ENCODE measurements at places on chromosomes 3 and 15. TPM values are rescaled to one million over a fixed set of nuclear protein-coding genes. Genes with fewer than 3 reads are reported as not detected.

DNA sequence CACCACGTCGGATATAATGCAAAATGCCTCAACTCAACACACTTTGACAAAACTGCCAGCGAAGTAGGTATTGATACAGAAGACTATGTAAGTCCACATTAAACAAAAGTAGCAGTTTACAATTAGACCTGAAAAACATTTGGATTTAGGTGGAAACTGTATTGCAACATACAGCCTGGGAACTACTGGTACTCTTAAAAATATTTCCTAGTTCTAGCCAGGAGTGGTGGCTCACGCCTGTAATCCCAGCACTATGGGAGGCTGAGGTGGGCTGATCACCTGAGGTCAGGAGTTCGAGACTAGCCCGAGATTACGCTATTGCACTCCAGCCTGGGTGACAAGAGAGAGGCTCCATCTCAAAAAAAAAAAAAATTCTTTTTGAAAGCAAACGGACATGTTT is 246.2 kb downstream of the ZBTB20 start:
- DNase-seq = no peak

- no peak for DNase-seq
Measured at GRCh38 chr15:99169769-99170311, 65.0 kb downstream of the SYNM start.

The GOLGA6D gene
- total RNA-seq = not detected

DNA sequence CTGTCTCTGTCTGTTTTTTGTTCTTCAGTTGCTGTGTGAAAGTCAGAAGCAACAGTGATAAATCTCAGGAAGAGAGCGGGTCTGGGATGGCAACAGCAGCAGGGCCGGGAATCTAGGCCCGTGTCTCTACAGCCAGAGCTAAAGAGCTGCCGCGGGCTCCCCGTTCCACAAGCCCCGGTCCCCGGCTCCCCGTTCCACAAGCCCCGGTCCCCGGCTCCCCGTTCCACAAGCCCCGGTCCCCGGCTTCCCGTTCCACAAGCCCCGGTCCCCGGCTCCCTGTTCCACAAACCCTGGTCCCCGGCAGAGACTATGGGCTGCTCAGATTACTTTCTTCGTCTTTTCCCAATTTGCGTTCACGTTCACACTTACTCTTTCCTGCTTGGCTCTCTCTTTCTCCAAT is 19.5 kb downstream of the RCCD1 start:
- no peak for DNase-seq

DNA sequence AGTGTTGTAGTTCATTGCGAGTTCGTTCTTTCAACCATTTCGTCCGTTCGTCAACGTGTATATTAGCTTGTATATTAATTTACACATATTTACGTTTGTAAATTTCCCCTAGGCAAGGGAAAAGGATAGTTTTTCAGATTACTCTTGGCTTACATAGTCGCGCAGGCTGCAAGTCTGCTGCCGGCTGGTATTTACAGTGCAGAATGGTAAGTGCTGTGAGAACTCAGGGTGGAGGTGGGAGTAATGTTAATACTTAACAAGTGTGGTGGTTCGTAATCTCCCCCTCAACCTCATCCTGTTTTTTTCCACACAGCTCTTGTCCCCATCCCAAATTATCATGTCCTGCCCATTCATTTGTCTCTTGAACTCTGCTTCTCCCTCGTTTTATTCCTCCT is 766 bp downstream of the FAM98B start:
- no peak for DNase-seq

DNA sequence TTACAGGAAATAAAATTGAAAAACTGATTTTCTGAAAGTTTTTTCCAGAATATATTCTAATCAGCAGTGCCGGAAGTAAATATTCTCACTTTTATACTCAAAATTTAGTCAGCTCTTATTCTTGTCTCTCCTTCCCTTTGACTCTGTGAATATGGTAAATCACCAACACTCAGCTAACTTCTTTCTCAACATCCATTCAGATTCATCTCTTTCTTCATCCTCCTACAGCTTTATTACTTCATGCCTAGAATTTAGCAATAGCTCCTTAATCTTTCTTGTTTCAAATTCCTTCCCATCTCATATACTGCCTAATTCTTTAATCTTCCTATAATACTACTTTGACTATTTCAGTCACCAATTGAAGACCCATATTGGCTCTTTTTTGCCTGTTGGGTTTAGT is 67.9 kb downstream of the FGF7 start:
- DNase-seq = no peak

DNA sequence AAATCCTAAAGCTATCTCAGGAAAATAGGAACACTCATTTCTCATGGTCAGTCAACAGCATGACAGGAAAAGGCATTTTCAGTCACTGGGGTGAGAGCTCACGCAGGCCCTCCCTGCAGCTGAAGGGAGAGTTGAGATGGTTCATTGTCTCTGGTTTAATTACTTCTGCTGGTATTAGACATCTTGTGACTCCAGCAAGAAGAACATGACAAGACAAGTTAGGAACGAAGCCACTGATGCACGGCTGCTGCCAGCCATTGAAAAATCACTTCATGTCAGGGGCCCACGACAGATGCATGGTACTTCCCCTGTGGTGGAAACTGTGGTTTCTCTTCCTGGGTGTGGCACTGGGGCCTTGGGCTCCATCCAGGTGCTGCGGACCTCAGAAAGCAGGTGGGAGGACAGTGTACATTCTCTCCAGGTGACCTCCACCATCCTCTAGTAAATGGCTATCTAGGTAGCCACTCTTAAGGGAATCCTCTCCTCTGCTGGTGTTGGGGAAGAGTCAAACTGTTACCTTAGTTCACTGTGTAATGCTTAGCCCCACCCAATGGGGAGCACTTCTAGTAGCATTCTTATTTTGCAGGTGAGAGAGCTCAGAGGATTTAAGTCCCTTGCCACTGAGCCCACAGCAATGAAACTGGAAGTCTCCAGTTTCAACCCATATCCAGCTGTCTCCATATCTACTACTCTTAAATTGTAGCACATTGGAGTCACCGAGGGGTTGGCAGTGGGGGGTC is 274.2 kb downstream of the LRTM1 start:
- no peak for DNase-seq

DNA sequence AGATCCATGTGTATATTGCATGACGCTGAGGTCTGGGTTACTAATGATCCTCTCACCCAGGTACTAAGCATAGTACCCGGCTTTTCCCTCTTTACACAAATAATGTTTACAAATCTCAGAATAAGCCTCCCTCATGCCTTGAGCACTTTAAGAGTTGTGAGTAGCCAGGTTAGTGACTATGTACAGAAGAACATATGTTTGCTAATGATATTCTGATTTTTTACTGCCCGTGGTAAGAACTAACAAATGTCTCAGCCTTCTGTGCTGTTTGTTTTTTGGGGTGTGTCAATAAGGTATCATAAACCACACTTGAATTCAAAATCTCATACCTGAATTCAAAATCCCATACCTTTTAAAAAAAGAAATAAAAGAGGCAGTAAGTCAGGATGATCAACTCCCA is 59.5 kb downstream of the ABCC5 start:
- DNase-seq = no peak

DNA sequence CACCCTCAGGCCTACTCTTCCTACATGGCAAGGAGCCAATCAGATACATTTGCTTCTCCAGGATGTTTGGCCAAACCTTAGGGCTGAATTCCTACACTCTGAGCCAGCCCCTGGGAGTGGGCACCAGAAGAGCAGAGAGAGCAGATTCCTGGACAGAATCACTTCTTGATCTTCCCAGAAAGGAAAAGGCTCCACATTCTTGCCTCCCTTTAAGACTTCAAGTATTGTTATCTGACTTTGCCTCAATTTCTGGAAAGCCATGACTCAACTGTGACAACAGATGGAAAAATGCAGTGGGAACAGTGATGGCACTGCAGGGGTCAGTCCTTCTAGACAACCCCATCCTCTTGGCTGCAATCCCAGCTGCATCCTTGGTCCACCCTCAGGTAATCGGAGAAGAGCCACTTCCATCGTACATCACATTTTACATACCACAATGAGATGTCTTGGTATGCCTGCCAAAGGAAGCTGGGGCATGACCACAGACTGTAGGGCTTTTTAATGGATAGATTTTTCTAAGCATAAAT is 21.0 kb downstream of the SLCO2A1 start:
- no peak for DNase-seq

The CAMK2N2 gene
- total RNA-seq = not detected

The PPM1L gene
- total RNA-seq = 31.5 TPM

- no peak for DNase-seq
Measured at GRCh38 chr15:66599536-66600239, 33.9 kb upstream of the LCTL start.

The LRRC2 gene
- 2.9 TPM for total RNA-seq

GRCh38 chr3:161475905-161476304 is 20.7 kb upstream of the OTOL1 start:
- no peak for DNase-seq

GRCh38 chr3:71219744-71220638 is 363.5 kb downstream of the FOXP1 start:
- no peak for DNase-seq

The DOCK3 gene
- 2.3 TPM for total RNA-seq

The DAZL gene
- not detected for total RNA-seq

The NR2E3 gene
- not detected for total RNA-seq

The ERICH6 gene
- 0.68 TPM for total RNA-seq

DNA sequence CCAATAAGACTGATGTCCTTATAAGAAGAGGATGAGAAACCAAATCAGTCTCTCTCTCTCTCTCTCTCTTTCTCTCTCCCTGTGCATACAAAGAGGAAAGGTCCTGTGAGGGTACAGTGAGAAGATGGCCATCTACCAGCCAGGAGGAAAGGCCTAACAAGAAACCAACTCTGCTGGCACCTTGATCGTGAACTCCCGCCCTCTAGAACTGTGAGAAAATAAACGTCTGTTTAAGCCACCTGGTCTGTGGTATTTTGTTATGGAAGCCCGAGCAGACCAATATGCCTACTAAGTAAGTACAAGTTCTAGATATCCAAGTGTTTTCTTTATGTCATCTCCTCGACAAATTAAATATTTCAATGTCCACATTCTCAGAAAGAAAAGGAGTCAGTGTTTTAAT is 44.9 kb upstream of the TMC3 start:
- DNase-seq = no peak

- DNase-seq = peak; percentile 63
Measured at GRCh38 chr15:67833710-67834511, 5.9 kb downstream of the RNU6-1 start.

DNA sequence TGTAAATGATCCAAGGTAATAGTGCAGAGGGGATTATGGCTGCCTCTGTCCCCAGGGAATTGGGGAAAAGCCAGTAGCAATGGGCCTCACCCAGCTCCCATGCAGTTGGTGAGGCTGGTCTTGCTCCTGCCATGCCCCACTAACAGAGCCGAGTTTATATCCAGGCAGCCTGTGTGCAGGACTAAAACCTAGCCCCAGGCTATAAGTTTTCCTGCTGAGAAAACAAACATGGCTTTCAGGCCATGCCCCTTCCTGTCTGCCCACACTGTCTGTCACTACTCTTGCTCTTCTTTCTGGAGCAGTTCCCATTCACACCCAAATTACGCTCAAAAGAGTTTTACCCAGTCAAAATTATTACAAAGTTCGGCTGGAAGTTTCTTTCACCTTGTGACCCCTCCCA is 73.5 kb upstream of the SPATA16 start:
- no peak for DNase-seq

DNA sequence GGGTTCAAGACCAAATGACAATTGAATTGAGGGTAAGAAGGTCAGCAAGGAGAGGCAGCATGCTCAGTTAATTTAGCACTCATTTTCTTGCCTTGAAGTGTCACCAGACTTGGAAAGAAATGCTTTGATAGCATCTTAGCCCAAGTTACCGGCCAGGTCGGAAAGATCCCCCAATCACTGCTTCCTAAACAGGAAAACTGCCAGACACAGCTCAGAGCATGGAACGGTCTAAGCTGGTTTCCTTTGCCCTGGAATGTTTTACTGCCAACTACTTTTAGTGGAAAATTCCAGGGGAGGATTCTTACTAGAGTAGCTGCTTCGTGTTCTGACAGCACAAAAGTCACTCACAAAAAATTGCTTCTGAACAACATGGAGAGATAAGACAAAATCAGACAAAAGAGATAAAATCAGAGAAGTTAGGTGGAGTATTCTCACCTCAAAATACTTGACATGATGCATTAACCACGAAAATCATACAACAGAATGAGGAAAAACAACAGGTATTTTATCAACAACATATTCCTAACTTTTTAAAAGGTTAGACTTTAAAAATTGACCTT is 65.5 kb downstream of the CCR4 start:
- DNase-seq = no peak

DNA sequence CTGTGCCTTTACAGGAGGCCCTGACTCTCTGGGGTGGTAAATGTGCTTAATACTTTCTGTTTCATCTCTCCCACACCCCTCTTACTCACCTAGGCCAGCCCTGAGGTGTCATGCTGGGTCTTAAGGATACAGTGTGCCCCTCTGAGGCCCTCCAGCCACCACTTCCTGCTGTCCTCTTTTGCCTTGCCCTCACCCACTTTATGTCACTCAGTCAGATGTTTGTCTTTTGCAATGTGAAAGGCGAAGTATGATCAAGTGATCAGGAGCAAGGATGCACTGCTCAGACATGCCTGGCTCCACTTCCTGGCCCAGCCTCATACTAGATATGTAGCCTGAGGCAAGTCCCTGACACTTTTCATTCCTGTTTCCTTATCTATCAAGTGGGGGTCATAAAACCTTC is 339.0 kb upstream of the NR2E3 start:
- no peak for DNase-seq

DNA sequence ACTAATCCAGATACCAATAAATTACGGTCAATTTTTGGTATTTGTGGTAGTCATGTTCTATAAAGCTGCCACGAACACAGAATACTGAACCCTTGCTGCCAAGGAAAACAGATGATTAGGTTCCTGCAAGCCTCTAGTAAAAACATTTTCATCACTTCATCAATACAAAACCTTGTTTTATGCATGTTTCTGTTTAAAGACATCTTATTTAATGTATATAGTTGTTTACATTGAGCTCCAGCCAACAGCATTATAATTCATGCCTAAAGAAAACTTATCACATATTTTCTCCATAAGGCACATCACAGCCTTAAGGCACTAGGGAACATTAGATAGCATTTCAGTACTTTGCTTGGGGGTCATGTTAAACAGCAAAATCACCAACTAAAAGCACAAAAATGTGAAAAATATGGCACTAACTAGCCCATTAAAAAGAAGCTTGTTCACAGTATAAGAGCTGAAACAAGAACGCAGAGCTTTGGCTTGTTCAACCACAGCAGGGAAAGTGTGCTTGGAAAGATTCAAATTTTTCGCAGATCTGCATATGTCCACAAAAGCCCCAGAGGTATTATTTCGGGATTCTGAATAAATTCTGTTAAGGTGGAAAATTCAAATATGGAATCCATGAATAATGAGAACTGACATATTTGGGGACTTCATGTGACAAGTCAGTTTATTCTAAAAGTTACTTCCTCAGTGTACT is 27.7 kb downstream of the POLQ start:
- no peak for DNase-seq

DNA sequence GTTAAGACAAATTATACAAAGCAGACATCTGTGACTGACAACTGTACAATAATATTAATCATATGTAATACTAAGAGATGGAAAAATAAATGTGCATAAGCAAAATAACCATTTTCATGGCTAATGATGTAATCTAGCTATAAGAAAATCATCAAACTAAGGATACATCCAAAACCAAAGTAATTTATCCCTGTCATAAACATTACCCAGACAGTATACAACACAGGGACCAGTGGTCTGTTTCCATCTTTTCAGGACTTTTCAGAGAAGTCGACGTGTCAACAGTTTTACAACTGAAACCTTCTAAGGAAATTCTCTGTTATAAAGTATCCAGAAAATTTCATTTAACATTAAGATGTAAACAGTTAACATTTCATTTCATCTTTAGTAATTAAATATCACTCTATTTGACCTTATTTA is 11.0 kb downstream of the THBS1 start:
- no peak for DNase-seq

The GOLGA8T gene
- total RNA-seq = not detected

Data from suprapubic skin (tissue), 4 donors.